ENCODE measurements at places on chromosomes 5 and 9. TPM values are rescaled to one million over a fixed set of nuclear protein-coding genes. Genes with fewer than 3 reads are reported as not detected.

DNA sequence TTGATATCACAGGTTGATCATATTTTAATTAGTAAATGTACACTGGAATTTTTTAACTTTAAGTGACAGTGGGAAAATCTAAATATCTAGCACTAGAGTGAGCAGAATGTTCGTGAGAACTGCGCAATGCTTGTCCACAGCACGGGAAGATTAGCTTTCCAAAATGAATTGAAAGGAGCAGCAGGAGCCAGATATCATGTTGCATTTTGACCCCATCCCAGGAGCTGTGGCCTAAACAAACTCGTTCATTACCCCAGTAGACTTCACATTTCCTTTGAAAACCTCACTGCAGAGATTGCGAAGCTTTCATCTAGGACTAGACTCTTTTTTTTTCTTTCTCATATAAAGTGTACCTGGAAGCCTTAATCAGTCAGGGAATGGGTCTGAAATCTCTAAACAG lies 525.8 kb downstream of the CTNND2 start:
- no peaks in the 10 kb centered on the region for H3K36me3 ChIP-seq
- DNase-seq, result no peak
- no peak overlapping the region for H3K27ac ChIP-seq
- H3K27me3 ChIP-seq, result no peaks in the 10 kb centered on the region

Gene IGFBPL1
- polyA plus RNA-seq, result 0.16 TPM

Gene IL3
- polyA plus RNA-seq, result not detected

DNA sequence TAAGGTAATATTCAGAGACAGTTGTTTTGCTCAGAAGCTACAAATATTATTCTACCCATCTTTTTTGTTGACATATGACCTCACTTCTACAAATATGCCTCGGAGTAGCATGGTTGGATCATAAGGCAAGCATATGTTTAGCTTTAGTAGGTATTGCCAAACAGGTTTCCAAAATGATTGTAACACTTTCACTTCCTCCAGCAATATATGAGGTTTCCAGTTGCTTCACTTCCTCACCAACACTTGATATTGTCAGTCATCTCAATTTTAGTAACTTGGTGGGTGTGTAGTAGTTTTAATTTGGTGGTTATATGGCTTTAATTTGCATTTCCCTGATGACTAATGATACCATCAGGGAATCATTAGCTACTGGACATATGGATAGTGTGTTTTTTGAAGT lies 46.7 kb downstream of the TNFSF8 start:
- H3K27ac ChIP-seq, result no peak overlapping the region
- H3K36me3 ChIP-seq, result no peaks in the 10 kb centered on the region

GRCh38 chr5:139635606-139636206 lies 12.4 kb upstream of the CXXC5 start:
- peaks cover 22% of the 10 kb centered on the region for H3K4me1 ChIP-seq
- DNase-seq, result peak; percentile 64
- no peaks in the 10 kb centered on the region for H3K27me3 ChIP-seq
- H3K4me3 ChIP-seq, result no peak overlapping the region

GRCh38 chr9:94127806-94128205 lies 43.5 kb downstream of the PTPDC1 start:
- no peak for DNase-seq
- H3K27me3 ChIP-seq, result no peaks in the 10 kb centered on the region
- H3K4me3 ChIP-seq, result no peak overlapping the region
- no peaks in the 10 kb centered on the region for H3K36me3 ChIP-seq
- no peak overlapping the region for H3K27ac ChIP-seq
- no peaks in the 10 kb centered on the region for H3K4me1 ChIP-seq

GRCh38 chr5:99247346-99247745 lies 318.5 kb upstream of the CHD1 start:
- no peaks in the 10 kb centered on the region for H3K27me3 ChIP-seq
- no peak for DNase-seq
- H3K4me1 ChIP-seq, result peaks cover 8% of the 10 kb centered on the region
- H3K27ac ChIP-seq, result no peak overlapping the region

GRCh38 chr9:81601639-81602623 lies 87.4 kb downstream of the TLE1 start:
- no peak overlapping the region for H3K4me3 ChIP-seq
- peaks cover 38% of the 10 kb centered on the region for H3K4me1 ChIP-seq
- no peaks in the 10 kb centered on the region for H3K27me3 ChIP-seq
- H3K27ac ChIP-seq, result no peak overlapping the region

DNA sequence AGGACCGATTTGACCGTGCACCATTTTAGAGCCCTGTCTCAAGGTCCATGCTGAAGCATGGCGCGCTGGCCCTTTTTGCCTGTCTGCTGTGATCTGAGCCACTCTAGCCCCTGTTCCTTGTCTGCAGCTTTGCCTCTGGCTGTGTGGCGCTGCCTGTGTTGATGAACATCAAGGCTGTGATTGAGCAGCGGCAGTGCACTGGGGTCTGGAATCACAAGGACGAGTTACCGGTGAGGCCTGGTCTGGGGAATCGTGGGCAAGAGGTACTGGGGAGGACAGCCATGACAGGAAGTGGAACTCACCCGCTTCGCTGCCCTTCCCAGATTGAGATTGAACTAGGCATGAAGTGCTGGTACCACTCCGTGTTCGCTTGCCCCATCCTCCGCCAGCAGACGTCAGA lies 6.3 kb downstream of the NHP2 start:
- H3K27ac ChIP-seq, result no peak overlapping the region
- H3K27me3 ChIP-seq, result no peaks in the 10 kb centered on the region
- no peak overlapping the region for H3K4me3 ChIP-seq
- H3K4me1 ChIP-seq, result no peaks in the 10 kb centered on the region

DNA sequence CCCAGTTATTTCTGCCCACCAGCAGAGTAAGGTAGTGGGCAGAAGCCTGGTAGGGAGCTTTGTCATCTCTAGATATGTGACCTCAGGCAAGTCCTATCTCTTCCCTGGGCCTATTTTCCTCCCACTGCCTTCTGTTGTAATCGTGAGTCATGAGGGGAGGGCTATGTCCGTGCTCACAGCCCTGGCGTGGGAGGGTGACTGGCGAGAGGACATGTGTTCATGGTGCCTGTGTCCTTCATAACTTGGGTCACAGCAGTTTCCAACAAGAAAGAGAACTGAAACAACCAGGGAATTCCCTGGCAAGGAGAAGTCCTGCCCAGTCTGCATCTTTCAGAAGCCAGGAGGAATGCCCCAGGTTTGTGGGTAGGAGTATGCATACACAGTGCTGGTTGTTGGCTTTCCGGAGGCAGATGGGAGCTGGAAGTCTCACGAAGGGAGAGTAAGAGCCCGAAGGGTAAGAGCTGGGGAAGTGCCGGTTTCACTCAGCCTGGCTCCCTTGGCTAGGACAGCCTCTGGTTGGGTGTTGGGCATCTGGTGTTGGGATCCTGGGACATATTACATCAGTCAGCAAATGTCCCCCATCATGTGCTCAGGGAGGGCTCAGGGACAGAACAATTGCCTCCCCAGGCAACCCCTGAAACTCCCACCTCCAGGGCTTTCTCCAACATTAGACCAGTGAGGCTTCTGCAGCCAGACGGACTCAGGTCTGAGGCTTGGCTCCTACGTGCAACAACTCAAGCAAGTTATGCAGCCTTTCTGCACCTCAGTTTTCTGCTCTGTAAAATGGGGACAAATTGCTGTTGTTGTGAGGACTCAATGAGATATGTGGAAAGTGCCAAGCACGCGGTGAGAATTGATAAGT lies 4.3 kb upstream of the TIFAB start:
- DNase-seq, result no peak
- H3K27me3 ChIP-seq, result peaks cover 19% of the 10 kb centered on the region
- H3K4me3 ChIP-seq, result no peak overlapping the region
- no peak overlapping the region for H3K27ac ChIP-seq
- no peaks in the 10 kb centered on the region for H3K36me3 ChIP-seq

Gene ADGRV1
- polyA plus RNA-seq, result 0.55 TPM

Gene PLPPR1
- polyA plus RNA-seq, result 0.50 TPM

Data from endothelial cell of umbilical vein (primary cell).